ENCODE measurements at places on chromosomes 1 and 21.

DNA sequence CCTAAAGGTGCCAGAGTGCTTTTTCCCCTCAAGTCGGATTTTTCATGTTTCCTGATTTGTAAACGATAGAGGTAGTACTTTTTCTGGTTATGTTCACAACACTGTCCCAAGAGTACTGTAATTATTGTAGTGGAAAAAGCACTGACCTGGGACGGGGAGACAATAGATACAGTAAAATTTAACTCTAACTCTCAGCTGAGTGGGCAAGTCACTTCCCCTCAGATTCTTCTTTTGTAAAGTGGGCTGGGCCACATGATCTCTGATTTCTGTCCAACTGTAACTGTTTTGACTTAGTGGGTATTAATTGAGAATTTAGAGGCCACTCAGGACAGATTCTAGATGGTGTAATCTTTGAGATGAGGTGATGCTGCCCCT is 19.1 kb downstream of the MARCKSL1 start:
- no peak for DNase-seq

- peak; percentile 73 for DNase-seq
Measured at GRCh38 chr21:41460578-41461527, 34.8 kb downstream of the MX1 start.

DNA sequence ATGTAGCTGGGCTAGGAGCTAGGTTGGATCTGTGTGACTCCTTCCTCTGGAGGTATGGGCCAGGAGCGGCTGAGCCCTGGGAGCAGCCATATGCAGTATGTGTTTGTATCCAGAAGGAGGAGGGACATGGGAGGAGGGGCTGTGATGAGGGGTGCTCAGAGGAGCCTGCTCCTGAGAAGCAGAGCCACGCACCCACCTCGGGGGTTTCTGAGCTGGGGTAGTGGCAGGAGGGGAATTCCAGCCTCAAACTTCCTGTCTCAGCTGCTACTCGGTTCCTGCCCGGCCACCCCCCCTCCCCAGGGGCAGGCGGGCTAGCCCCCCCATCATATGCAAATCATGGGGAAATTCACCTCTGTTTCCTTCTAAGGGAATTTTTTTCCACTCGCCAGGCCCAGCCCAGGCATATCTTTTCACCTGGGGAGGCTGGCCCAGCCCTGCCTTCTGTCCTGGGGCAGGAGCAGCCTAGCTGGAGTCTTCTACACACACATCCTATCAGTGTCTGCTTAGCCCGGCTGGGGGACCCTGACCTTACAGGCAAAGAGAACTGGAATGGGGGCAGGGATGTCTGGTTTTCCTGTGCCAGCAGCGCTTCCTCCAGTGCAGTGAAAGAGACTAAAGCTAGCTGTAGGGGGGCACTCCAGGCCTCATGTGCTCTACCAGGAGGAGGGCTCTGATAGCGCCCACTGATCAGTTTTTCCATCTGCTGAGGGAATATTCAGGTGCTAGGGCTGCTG is 3.0 kb downstream of the ZC3H12A start:
- no peak for DNase-seq

DNA sequence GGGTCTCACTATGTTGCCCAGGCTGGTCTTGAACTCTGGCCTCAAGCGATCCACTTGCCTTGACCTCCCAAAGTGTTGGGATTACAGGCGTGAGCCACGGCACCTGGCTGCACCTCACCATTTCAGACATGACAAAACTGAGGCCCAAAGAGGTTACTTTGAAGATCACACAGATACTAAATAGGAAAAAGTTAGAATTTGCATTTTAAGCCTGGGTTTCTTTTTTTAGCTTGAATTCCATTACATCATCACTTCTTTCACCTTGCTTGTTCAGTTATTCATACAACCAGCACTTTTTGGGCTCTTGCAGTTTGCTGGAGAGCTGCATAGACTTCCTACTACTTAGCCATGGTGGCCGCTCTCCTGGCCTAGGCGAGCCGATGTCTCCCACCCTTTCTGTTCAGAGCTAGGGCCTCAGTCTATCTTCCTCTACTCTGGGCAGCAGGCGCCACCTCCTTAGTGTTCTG is 16.3 kb upstream of the CD2 start:
- DNase-seq = no peak

DNA sequence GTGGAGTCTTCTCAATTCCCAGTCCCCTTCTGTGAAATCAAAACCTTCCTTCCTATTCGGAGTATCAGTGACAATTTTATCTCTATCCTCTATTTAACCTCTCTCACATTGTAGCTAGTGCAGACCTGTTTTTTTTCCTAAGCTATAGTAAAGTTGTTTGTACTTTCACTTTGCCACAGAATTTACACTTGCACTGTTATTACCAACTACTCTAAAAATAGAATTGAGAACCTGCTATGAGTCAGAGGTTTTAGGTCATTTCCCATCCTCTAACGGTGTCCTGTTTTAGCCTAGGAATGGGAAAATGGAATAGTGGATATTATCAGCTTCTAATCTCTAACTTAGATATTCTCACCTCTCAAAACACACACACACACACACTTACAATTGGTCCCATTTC is 862.7 kb downstream of the NCAM2 start:
- DNase-seq = peak; percentile 5

GRCh38 chr1:187621951-187622350 is 793.2 kb downstream of the PLA2G4A start:
- peak; percentile 17 for DNase-seq

All from fibroblast of villous mesenchyme (primary cell).